ENCODE measurements at places on chromosomes 2 and 18. TPM values are rescaled to one million over a fixed set of nuclear protein-coding genes. Genes with fewer than 3 reads are reported as not detected.

SH3BP4 gene
- 21.8 TPM for total RNA-seq

DNA sequence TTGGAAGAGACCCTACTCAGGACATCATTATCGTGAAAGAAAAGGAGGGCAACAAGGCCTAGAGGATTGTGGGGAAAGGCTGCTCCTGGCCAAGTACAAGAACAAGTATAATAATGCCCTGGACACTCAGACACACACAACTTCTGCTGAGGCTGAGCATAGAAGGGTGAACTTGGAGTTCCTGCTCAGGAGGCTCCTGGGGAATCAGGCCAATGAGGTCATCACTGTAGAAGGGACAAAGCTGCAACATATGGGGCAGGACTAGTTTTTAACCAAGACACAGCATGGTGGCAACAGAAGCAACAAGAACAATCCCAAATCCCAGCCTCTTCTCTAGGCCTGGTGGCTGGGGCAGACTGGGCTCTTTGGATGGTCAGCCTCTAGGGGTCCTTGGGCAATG, 102.6 kb downstream of the POLR1A start:
- no peak for DNase-seq

GRCh38 chr2:104849618-104850141, 4.2 kb upstream of the POU3F3 start:
- DNase-seq: peak; percentile 79

DNA sequence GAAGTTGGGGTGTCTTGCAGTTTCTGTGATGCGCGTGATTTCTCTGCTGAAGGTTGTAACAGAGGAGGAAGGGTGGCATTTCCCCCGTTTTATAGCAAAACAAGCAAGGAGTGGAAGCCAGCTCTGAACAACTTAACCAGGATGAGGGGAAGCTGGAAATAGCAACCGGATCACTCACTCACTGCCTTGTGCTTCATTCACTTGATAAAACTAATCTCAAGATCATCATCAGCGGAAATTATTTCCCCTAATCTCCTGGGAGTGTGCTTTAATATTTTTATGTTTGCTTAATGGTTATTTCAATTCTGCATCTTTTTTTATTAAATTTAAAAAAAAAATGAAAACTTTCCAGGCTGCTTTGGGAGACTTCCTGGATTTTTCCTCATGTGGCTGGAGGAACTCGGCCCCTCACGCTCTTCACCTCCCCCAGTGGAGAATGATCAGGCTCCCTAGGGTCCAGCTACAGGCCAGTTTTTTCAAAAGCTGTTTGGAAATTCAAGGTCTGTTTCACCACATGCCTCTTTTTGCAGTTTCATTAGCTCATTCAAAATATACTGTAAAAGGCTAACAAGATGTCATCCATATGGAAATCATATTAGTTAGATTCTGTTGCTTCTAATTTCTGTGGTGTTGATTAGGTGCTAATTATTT, 31.7 kb downstream of the CABLES1 start:
- no peak for DNase-seq

- DNase-seq: no peak
These were observed 1.2 kb upstream of the CLUL1 start for GRCh38 chr18:595571-595970.

Measured in adrenal gland (tissue), 19 donors.